ENCODE measurements at places on chromosomes 6 and 20.

- DNase-seq = peak; percentile 26
These were observed 107.6 kb downstream of the PSMB1 start for GRCh38 chr6:170445487-170445886.

GRCh38 chr6:33163540-33163939 is 28.7 kb downstream of the COL11A2 start:
- DNase-seq = no peak

GRCh38 chr6:42938987-42939809 is 9.9 kb downstream of the CNPY3 start:
- no peak for DNase-seq

- DNase-seq = no peak
These were observed 166.5 kb downstream of the TFAP2A start for GRCh38 chr6:10248378-10248843.

GRCh38 chr6:10401632-10402223 is 13.1 kb downstream of the TFAP2A start:
- no peak for DNase-seq

- no peak for DNase-seq
These were observed 547.2 kb upstream of the JAG1 start for GRCh38 chr20:11221046-11221445.

- DNase-seq = no peak
These were observed at the start of gene POM121L2 for GRCh38 chr6:27312146-27312949. POM121L2 (minus strand) TSS chr6:27312273; CDS start chr6:27312170, 103 bp downstream.

DNA sequence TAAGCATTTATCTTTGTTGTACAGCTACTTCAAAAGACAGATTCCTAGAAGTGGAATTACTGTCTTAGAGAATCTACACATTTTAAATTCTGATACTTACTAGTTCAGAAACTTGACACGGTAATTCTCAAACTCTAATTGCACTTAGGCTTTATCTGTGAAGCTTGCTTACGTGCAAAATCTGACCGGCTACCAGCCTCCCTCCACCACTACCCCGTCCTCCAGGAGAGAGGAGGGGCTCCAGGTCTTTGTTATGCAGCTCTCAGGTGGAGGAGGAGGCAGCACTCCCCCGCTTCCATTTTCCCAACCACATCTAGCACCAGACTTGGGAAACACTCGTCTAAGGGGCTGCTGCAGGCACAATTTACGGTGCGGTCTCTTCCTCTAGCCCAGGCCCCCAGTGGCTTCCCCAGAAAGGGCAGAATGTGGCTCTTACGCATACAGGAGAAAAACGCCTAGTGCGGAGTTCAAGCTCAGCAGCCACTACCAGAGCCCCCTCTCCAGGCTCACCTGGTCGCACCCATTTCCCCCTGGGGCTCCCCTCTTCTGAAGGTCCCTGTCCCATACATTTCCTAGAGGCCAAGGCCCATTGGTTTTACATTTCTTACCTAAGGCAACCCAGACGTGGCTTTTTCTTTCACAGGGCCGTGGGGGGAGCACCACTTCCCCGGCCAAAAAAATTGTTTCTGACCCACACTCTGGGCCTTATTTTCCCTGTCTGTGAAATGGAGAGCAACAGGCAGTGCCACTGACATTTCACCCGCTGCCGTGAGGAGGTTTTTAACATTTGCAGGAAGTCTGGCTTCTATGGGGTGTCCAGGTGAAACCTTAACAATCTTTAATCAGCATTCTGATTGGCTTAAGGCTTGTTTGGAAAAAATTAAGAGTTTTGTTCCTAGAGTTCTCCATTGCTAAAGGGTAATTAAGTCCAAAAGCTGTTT is 1.6 kb upstream of the TGIF2 start:
- no peak for DNase-seq

- DNase-seq = no peak
These were observed 10.0 kb downstream of the HBS1L start for GRCh38 chr6:135044639-135045038.

- DNase-seq = no peak
These were observed 697.0 kb upstream of the POU3F2 start for GRCh38 chr6:98137391-98137790.

DNA sequence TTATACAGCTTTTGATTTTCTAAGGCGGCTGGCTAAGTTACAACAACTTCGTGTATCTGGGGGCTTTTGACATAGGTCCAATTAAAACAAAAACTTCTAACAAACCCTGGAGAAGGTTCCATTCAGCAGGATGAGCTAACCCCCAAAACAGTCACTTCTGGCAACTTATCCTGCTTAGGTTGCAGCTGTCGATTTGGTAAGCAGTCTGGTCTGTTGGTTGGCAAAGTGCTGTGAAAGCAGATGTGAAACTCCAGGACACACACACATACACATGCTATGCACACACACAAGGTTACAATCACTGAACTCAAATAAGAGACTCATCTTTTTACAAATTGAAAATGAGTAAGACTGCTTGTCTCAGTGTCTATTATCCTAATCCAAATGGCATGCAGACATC is 119.0 kb upstream of the STMND1 start:
- DNase-seq = peak; percentile 73

DNA sequence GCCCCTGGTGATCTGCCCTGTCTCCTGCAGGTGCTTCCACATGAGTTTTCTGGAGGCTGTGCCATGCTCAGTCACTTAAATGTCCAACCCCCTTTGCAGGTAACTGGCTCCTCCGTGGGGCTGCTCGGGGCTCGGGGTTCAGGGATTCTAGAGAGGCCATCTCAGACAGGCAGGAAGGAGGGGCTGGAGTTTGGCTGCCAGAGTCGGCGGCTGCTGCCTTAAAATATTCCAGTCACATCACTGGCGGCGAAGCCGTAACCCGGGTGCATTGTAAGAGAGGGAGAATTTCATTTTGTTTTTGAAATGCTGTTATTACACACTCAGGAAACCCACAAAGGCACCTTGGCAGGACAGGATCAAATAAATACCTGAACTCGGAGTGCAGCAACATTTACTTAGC is 212.9 kb upstream of the PMEPA1 start:
- no peak for DNase-seq

DNA sequence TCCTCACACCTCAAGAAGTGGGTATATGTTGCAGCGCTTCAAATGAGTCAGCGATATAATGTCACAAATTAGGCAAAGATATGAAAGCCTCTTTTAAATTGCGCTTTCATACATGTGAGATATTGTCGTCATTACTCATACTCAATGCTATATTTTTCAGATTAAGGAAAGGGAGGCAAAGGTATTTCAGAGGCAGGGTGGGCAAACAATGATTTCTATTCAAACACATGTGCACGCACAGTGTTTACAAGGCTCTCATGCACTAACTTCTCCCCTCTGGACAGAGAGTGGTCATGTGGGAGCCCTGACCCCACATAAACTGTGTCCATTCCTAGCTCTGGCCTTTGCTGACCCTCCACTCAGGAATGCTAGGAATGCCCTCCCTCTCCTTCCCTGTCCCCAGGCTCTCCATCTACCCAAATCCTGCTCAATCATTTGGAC is 112.1 kb upstream of the TMEM170B start:
- no peak for DNase-seq

GRCh38 chr20:62032609-62033368 is 32.9 kb downstream of the TAF4 start:
- no peak for DNase-seq

DNA sequence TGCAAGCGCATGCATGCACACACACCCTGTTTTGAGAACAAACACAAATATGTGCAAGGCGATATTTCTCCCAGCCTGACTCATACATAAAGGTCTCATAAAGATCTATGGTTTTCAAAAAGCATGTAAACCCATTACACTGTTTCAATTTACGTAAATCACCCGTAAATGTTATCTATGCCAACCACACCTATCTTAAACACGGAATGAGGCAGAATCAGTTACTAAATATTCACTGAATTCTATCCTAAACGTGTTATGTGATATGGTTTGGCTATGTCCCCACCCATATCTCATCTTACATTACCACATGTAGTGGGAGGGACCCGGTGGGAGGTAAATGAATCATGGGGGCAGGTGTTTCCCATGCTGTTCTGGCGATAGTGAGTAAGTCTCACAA is 621.6 kb downstream of the KIF16B start:
- no peak for DNase-seq

DNA sequence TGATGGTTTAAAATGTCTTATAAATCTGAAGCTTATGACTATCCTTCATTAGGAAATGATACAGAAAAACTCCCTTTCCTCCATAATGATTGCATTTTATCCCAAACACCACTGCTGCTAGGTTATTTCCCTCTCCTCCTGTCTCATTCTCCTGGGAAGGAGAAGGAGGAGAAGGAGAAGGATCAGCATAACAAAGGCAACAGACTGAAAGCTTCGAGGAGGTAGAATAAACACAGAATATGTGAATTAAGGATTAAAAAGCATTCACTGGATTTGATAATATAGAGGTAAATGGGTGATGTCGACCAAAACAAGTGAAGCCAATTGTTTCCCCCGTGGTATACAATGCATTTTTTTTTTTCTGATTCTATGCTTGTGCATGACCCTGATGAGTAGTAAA is 82.0 kb downstream of the WASF1 start:
- DNase-seq = no peak

GRCh38 chr6:19599796-19600464 is 237.2 kb upstream of the ID4 start:
- DNase-seq = no peak

DNA sequence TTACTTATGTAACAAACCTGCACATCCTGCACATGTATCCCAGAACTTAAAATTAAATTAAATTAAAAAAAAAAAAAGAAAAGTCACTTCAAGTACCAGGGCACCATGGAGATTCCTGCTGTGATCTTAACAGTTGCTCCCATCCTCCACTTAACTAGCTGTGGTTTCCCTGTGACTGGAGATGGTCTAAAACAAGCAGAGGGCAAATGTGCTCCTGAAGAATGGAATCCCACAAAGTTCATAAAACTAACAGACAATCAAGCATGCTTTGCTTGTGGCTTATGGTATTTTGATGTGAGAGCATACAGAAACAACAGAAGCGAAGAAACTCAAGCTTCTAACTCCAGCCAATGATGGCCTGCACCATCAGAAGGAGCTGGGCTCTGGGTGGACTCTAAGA is 153.6 kb upstream of the KCNK16 start:
- no peak for DNase-seq

DNA sequence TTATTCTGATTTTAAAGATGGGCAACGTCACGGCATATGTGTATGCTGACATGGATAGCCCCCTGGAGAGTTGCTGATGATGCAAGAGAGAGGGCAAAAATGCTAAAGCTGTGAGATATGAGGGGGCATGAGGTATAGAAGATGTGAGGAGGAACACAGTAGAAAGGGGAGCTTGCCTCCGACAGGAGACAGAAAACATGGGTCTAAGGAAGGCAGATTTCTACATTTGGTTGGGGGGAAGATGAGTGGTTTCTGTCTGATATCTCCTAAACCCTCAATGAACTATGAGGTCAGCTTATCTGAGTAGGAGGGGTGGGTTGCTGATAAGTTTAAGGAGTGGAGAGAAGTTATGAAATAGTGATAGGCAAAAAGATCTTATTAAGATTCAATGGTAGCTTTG is 6.0 kb downstream of the RNF24 start:
- no peak for DNase-seq

GRCh38 chr6:99148761-99149160 is 200.7 kb downstream of the FAXC start:
- DNase-seq = no peak

DNA sequence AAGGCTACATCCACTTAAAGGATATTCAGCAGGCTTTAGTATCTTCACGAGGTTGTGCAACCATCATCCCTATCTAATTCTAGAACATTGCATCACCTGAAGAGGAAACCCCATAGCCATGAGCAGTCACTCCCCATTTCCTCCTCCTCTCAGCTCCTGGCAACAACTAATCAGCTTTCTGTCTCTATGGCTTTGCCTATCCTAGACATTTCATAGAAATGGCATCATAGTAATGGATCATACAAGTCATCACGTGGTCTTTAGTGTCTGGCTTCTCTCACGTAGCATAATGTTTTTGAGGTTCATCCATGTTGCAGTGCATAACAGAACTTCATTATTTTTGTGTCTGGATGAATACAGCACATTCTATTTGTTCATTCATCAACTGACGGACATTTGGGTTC is 20.5 kb downstream of the SNAI1 start:
- DNase-seq = no peak

- no peak for DNase-seq
These were observed 70.8 kb downstream of the PYGB start for GRCh38 chr20:25318471-25319240.

DNA sequence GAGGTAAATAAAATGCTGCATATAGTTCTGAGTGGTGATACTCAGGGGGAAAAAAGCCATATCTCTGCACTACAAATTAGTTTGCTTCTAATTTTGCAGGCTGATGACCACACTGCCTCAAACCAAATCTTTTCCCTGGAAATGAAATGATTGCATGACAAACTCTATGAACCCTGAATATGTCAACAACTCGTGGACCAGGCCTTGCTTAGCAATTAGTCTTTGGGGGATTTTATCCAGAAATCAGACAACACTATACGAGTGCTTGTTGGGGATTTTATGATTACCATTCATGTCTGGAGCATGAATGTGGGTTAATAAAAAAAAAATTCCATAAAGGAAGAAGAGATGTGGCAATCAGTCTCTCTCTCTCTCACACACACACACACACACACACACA is 42.0 kb downstream of the SOBP start:
- no peak for DNase-seq

- no peak for DNase-seq
These were observed 70.2 kb downstream of the B3GAT2 start for GRCh38 chr6:70886661-70887060.

DNA sequence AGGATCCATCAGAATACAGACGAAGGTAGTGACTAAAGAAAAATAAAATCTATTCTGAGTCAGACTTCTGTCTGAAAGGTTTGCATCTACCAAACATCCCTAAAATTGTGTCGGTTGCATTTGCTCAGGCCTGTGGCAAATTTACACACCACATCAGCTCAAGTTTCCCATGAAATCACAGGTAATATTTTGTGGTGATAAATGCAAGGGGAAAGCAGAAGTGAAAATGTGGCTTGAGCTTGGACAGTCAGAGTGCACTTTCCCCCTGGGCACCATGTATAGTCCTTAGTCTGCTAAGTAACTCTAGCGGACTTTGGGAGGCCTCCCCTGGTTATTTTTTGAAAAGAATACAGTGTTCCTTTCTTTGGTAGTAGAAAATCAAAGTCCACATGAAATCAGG is 159.1 kb downstream of the PKHD1 start:
- no peak for DNase-seq

DNA sequence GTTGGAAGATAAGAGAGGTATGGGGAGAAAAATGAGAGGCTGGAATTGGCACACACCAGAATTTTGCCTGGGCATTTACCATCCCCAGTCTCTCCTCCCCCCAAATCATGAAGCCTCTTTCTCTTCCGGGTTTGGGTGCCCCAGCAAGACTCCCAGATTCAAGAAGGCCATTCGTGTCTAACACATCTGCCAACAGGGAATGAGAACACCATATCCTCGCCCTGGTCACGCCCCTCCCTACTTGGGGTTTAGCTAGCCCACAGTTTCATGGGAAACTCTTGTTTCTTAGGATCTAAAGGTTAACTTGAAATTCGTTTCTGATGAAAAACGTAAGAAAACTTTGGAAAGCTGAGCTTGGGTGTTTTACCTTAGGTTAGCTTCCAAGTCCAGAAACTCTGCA is 105.5 kb upstream of the TMEM170B start:
- DNase-seq = no peak

- DNase-seq = no peak
These were observed 15.9 kb downstream of the TMEM200A start for GRCh38 chr6:130381459-130382380.

Measured in forelimb muscle (tissue), 1 donor.